MG63 (cell line): ENCODE measurements at places on chromosomes 12 and 14. TPM values are rescaled to one million over a fixed set of nuclear protein-coding genes. Genes with fewer than 3 reads are reported as not detected.

DNA sequence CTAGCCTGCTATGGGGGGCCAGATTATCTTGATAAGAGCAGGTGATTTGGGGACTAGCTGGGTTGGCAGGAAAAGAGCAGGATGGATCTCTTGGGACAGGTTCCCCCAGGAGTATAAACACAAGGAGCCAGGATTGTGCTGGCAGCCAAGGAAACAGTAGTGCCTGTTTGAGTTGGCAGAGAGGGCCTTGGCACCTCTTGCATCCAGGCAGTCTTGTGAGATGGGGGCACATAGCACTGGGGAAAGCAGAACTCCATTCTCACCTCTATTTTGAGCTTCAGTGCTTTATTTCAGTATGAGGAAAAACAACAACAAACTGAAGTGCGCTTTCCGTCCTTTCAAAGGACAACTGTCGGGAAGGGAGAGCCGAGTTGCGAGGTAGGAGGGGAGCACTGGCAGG lies 9.4 kb upstream of the UNC119B start:
- no peak for DNase-seq

GRCh38 chr12:6049992-6050391 lies 74.5 kb downstream of the VWF start:
- DNase-seq: no peak

DNA sequence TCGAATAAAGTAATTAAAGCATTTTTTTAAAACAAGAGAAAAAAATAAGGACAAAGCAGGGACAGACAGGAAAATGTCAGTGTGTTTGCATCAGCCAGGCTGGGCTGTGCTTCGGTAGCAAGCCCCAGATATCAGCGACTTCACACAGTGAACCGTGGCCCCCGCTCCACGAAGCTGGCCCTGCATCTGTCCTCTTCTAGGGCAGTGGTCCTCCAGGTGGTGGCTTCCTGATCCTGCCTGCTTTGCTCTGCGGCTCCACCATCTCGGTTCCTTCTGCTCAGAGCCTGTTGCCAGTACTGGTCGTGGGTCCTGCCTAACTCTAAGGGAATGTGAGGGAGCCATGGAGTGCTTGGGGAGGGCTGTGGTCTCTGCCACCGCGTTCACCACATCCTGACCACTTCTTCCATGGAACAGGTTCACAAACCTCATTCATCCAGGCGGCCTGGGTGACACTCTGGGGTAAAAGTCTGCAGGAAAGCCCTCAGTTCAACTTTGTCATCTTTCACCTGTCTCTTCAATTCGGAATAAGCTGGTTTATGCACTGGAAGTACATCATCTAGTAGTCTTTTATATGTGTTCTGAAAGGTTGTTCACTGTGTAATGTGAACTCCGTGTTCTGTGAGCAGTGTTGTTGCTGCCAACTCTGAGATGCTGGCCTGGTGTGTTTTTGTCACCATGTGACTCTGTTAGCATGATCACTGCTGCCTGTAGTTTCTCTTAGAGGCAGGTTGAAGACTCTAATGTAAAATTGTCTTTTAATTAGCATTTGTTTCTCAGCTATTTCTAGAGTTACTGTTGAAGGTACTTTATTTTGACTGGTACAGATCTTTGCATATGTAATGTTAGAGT lies 47.9 kb downstream of the ANKRD9 start:
- no peak for DNase-seq

OLR1 gene
- total RNA-seq: 8.6 and 15.3 TPM in 2 replicates

DNA sequence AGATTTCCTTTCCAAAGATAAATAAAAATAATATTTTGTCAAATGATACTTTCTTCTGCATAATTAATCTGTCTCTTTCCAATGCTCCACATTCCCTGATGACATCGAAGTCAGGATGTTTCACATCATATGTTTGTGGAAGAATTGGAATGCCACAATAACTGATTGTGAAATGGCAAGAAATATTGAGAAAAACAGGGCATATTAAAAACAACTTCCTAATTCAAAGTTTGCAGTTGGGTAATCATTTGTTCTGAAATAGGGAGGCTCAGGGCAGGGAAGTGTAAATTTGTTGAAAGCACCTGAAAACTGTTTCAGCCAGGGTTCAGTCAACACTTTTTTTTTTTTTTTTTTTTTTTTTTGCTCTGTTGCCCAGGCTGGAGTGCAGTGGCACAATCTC lies 50.7 kb downstream of the BCAT1 start:
- no peak for DNase-seq

- no peak for DNase-seq
These were observed 119.0 kb upstream of the RASSF8 start for GRCh38 chr12:25839470-25839869.

GRCh38 chr12:11595080-11595479 lies 54.4 kb upstream of the ETV6 start:
- no peak for DNase-seq

MIPOL1 gene
- total RNA-seq: 6.0 and 9.2 TPM in 2 replicates

CAPS2 gene
- total RNA-seq: 0.37 and 0.43 TPM in 2 replicates

MYH6 gene
- not detected in 2 replicates for total RNA-seq

DNA sequence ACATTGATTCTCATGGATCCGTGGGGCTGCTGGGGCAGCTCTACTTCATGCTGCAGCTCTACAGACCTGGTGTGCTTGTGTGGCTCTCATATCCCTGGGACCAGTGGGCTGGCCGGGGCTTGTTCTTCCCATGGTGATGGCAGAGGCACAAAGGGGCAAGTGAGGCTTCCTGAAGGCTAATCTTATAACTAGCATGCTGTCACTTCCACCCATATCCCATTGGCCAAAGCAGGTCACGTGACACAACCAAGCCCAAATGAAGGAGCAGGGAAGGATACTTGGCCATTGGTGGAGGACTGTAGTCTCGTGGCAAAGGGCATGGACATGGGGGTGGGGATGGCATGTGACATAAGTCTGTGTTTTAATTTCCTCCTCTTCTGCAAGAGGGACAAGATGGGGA lies 9.9 kb downstream of the PLBD2 start:
- DNase-seq: no peak

DNA sequence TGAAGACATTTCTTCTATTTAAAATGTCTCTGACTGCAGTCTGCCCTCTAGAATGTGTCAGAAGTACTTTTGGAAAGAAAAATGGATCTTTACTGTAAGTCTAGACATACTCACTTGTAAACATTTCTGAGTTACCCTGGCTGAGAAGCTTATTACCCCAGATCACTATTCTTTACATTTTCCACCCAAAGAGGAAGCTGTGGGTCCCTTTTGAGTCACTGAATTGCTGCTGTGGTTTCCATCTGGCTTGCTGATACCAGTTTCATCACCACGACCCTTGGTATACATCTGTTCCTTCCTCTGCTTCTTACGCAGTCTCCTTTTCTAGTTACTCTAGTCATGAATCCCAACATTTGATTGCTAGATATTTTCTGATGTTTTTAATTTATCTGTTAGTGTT lies 20.2 kb upstream of the CLEC4D start:
- DNase-seq: no peak

DNA sequence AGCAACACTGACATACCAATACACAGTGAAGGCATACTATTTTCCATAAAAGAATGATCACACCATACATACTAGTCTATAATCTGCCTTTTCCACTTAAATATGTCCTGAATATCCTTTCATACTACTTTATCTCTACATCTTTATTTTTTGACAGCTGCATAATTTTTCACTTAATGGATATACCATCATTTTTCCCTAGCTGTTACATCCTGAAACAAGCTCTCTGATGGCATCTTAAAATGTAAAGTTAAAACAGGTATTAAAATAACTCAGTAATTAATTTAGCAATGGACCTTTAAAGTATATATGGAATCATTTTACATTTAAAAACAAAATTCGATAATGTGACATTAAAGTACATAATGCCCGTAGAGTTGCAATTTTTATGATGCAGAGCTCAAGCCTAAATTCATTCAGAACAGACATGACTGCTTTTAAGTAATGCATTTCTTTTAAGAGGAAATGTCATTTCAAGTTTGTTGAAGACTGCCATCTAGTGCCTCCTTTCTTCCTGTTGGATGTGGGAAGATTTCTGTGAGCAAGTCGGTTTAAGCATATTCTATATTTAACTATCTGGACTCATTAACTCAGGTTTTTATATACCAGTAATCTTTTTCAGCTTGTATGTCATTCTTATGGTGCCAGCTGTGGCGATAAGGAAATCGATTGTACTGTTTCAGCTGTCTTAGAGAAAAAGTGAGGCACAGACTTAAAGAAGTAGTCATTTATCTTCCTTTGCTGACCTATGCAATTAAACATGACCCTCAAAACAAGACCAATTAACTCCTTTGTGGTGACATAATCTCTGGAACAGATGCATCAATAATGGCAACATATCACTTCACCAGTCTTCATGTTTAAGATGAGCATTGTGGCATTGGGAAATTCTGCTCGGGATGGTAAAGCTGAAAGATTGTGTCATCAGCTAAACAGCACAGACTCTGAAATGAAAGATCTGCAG lies 20.3 kb downstream of the PRICKLE1 start:
- no peak for DNase-seq

GRCh38 chr14:31110872-31111271 lies 84.7 kb upstream of the STRN3 start:
- DNase-seq: no peak

CCDC196 gene
- total RNA-seq: not detected in 2 replicates

FBRSL1 gene
- 10.7 and 12.7 TPM in 2 replicates for total RNA-seq

GRCh38 chr12:28425526-28425925 lies 235.3 kb downstream of the CCDC91 start:
- DNase-seq: no peak

- DNase-seq: no peak
These were observed 25.5 kb downstream of the GALC start for GRCh38 chr14:87967496-87967895.

ABCD2 gene
- not detected in 2 replicates for total RNA-seq

NUMB gene
- 12.2 and 21.5 TPM in 2 replicates for total RNA-seq

GRCh38 chr14:69183735-69184134 lies 7.6 kb upstream of the EXD2 start:
- DNase-seq: peak; percentile 4

- no peak for DNase-seq
These were observed 10.5 kb downstream of the GPR137C start for GRCh38 chr14:52563120-52563519.

DNA sequence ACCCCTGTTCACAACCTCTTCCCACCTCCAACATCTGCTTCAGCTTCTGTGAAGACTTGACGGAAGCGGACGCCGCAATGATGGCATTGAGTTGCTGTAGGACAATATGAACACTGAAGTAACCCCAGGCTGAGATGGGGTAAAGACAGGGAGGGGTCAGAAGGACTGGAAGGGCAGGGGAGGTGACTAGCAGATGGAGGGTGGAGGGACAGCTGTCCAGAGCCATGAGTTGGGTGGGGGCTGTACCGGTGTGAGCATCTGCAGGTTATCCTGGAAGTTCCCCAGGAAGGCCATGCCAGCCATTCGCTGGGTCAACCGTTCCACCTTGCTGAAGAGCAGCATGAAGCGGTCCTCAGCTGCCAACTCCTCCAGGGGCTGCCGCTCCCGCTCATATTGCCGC lies 26.1 kb downstream of the PRPF40B start:
- no peak for DNase-seq

DNA sequence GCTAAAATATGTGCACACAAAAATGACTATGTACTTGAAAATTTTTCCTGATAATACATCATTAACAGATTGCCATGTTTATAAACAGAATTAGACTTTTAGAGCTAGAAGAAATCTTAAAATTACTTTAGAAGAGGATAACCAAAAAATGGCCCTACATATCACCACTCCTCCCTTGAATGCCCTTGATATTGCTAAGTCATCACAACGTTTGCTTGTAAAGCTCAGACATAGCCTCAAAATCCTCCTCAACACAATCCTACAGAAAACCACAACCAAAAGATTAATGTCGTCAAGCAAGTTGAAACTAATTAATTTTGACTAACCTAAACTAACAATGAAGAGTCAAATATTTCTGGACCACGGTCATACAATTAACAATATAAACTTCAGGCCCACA lies 19.4 kb upstream of the NAA30 start:
- DNase-seq: no peak

DNA sequence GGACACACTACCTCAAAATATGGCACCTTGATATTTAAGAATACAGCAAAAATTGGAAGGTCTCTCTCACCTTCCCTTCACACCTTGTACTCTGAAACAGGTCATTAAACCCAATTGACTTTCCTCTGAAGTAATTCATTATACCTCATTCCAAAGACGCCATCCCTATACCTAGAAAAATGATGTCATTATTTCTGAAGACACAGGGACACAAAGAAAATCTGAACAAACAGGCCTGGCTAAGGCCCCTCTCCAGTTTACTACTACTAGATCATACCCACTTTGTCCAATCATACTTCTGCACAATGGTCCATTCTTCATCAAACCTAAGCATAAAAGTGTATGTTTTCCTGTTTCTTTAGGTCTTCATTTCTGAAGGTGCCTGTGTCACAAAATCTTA lies 156.9 kb downstream of the RASSF9 start:
- DNase-seq: no peak

DNA sequence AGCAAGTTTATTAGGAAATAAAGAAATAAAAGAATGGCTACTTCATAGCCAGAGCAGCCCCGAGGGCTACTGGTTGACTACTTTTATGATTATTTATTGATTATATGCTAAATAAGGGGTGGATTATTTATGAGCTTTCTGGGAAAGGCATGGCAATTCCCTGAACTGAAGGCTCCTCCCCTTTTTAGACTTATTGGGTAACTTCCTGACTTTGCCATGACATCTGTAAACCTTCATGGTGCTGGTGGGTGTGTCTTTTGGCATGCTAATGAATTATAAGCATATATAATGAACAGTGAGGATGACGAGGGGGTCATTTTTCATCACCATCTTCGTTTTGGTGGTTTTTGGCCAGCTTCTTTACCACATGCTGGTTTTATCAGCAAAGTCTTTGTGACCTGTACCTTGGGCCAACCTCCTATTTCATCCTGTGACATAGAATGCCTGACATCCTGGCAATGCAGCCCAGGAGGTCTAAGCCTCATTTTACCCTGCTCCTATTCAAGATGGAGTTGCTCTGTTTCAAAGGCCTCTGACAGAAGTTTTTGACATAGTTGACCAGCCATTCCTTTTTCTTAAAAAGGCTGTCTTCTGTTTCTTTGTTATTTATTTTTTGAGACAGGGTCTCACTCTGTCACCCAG lies 11.1 kb upstream of the PTGES3 start:
- DNase-seq: no peak

- no peak for DNase-seq
These were observed 52.3 kb upstream of the TMCC3 start for GRCh38 chr12:94702696-94703095.

DNA sequence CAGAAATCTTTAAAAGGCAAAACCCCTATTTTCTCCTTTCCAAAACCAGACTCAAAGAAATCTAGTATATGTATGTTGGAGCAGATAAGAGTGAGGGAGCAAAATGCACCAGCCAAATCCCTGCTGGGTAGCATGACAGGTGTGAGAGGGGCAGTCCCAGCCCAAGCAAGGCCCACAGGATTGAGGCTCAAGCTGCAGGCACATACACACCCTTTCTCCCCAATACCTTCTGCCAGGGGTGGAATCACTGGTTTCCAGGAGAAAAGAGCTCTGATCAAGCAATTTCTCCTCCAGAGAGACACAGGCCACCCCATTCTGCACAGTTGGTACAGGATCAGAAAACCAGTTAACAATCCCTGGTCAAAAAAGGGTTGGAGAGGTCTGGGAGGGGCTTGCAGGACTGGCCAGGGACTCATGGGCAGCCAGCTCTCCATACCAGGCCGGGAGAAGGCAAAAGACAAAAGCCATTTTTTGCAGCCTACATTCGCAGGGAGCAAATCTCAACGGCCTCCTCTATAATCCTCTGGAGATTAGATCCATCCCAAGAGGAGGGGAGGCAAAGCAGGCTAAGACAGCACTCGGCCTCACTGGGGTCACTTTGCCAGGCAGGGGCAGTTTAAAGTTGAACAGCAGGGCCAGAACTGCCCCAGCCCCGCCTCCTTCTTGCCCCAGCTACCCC lies 2.1 kb downstream of the KMT2D start:
- no peak for DNase-seq
